Kasumi-1 (cell line): ENCODE measurements at places on chromosomes 3 and 15.

DNA sequence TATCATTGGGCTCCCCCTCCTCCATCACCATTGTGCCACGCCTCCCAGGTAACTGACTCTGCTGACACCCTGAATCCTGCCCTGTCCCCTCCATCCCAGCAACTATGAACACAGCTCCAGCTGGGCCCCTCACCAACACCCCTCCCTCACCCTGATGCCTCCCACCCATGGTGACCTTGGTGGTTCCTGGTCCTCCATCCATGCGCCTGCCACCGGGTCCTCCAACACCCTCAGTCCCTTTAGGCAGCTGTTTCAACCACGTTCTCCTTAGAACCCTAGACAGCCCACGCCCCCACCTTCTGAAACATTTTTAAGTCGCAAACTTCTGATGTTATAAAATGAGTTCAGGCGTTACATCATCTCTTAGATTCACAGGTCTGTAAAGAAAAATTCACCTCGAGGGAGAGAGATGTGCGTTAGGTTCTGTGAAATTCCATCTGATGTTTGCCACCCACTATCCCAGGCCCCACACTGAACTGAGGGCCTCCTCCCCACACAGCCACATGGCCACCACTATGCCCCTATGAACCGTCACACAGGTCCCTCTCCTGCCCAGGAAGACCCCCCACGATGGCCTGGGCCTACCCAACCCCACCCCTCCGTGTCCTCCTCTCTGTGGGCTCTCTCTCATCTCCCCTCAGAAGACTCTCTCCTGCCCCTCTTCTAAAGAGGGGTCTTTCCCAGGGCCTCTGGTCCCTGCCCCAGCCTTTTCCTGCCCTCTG lies 29.8 kb downstream of the PCSK6 start:
- DNase-seq: no peak

- no peak for DNase-seq
Observed at GRCh38 chr15:41476416-41477048, 17.1 kb upstream of the ITPKA start.

DNA sequence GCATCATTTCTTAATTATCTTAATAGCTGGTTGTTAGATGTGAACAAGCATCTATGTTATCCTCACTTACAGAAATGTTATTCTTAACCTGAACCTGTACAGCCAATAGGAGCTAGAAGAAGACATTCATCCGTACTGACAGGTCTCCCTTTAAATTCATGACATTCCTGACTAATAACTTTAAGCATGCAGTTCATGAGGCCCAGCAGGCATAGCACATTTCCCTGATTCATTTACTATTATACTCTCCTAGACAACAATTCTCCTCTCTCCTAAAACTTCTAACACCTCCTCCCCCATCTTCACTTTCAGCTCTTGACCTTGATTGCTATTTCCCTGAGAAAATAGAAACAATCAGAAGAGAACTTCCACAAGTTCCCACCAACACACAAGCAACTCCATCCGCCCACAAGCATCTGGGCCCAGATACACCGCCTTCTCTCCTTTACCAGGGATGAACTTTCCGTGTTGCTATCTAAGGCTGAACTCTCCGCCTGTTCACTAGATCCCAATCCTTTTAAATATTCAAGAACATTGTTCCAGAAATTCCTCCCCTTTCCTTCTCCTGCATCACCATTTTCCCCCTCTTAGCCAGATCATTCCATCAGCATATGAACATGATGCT lies 62.9 kb upstream of the SPRED1 start:
- DNase-seq: no peak

GRCh38 chr3:132804498-132804897 lies 82.3 kb upstream of the NPHP3 start:
- DNase-seq: no peak

DNA sequence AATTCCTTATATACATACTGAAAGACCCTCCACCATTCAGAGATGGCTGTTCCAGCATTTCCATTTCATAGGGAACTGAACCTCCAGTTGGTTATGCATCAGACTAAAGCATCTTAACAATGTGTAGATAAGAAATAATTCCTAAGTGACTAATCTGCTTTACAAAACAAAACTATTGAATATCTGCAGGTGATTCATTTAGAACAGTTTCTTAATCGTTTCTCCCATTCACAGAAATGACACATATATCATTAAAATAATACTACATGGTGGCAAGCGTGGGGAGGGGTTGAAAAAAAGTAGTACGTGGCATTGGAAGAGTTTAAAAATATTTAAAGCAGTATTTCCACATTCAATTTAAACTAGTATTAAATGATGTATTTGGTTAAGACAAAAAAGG lies 19.5 kb downstream of the COPS2 start:
- no peak for DNase-seq

GRCh38 chr3:4821975-4822374 lies 157.3 kb upstream of the BHLHE40 start:
- DNase-seq: no peak

DNA sequence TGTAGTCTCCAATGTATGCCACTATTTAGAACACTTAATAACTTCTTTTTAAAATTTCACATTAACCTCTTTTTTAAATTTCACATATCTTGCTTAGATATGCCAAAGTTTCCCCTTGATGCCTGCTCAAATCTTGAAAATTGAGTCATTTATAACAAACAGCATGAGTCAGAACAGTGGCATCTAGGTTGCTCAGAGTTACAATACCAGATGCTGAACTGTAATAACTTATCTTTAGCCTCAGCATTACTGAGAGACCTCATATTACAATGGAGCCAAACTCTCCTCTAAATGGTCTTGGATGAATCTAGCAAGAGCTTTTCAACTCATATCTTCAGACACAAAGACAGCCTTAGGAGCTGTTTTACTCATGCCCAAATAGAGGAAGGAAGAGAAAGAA lies 439.3 kb upstream of the ARPP21 start:
- DNase-seq: peak; percentile 46

GRCh38 chr3:66795365-66795764 lies 202.7 kb upstream of the KBTBD8 start:
- DNase-seq: no peak

- no peak for DNase-seq
Observed at GRCh38 chr3:109339197-109339596, 1.9 kb upstream of the DPPA4 start.

- DNase-seq: no peak
Observed at GRCh38 chr3:40200692-40201316, 108.7 kb upstream of the EIF1B start.

DNA sequence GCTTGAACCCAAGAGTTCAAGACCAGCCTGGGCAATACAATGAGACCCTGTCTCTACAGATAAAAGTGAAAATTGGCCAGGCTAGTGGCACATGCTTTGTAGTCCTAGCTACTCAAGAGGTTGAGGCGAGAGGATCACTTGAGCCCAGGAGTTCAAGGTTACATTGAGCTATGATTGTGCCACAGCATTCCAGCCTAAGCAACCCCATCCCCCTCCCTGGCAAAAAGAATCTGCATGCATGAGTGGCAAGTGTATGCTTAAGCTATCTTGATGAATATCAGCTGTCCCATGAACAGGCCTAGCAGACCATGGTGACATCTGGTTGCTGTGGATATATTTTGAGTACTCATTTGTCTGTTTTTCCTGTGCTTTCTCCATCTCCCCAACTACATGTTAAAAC lies 4.7 kb downstream of the ATRIP start:
- no peak for DNase-seq

- DNase-seq: no peak
Observed at GRCh38 chr3:150656316-150656715, 47.4 kb downstream of the ERICH6 start.

DNA sequence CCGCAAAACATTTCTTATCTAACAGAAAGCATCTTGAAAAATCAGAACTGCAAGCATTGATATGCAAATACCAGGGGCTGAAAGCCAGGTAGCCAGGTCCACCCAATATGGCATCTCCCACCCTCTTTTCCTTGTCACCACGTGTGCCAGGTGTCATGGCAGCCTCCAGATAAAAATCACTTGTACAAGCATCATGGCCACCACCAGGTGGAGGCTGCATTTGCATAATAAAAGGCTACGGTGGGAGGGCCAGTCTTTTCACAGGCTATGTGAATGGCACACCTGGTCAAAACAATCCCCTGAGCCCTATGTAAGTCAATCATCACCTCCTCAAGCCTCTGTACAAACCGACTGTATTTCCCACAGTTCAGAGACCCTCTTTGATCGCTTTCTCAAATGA lies 1233.1 kb upstream of the ALCAM start:
- no peak for DNase-seq

- peak; percentile 18 for DNase-seq
Observed at GRCh38 chr15:71448688-71449114, 333.4 kb downstream of the THSD4 start.

GRCh38 chr15:35305946-35306345 lies 220.9 kb upstream of the NANOGP8 start:
- no peak for DNase-seq

DNA sequence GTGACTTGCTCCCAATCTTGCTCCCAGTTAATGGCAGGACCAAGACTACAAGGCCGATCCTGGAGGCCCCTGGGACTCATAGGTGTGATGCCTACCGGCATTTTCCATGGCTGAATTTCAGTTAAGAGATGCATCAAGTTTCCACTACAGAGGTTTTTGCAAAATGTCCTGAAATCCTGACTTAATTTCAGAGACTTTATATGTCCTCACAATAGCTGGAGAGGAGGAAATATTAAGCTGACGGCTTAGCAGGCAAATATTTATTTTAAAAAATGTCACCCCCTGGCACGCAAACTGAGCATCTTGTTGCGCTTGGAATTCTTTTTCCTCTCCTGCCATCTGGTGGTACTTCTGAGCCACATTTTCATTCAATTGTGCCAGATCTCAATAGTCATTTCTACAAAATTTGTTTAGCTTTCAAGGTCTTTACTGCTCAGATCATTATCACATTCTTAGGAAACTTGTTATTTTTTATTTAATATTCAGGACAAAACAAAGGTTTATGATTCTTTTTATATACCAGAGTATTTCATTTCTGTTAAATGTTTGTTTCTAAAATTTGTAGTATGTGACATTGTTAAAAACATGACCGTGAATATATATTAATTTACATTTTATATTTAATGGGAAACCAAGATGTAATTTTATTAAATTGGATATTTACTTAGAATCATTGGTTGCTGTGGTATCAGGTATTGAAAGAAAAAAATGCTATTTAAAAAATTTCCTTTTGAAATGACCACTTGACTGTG lies 189.2 kb upstream of the THRB start:
- DNase-seq: peak; percentile 77

- no peak for DNase-seq
Observed at GRCh38 chr15:36805278-36805677, 225.9 kb downstream of the CDIN1 start.

DNA sequence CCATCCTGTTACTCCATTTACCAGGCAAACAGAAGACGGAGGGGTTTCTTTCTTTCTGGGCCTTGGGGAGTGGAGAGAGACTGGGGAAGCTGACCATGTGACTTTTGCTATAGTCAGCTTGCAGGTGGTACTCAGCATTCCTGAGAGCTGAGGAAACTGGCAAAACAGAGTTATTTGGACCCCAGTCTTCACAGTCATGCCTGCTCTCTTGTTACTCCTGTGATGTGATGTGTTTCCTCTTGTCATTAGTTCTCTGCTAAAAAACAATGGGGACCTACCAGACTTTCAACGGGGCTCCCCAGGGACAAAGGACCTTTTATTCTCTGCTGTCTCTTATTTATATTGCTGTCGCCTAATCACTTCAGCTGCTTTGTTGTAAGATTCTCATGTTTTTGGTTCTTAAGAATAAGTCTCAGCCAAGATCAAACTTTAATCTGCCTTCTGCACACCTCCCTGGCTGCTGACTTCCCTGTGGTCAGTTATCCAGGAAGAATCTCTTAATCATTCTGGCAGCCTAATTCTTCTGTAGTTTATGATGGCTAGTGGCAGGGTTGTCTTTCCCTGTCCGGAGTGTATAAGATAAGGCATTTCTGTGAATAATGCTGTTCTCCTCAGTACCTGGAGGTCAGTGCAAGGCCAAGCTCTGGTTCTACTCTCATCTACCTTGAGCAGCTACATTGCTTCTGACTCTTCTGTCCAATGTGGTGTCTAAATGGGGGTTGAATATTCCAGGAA lies 8.8 kb downstream of the STARD9 start:
- no peak for DNase-seq

- no peak for DNase-seq
Observed at GRCh38 chr15:34279368-34279767, 54.6 kb downstream of the EMC4 start.

DNA sequence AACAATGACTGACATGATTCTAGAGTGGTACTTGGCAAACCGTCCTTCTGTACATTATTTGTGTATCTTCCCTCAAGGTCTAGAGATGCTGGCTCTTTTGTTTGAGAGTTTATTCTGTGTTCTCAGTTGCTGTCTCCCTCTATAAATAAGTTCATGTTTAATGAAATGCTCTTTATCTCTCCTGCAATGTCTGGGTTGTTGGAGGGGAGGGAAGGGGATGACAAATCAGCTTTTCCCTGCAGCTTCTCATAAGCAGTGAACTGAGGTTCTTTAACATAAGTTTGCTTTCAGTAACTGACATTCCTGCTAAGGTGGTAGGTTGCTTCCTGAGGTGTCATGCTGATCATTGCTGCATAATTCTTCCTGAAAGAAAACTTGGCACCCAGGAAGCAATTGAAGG lies 21.8 kb downstream of the ITPR1 start:
- no peak for DNase-seq

DNA sequence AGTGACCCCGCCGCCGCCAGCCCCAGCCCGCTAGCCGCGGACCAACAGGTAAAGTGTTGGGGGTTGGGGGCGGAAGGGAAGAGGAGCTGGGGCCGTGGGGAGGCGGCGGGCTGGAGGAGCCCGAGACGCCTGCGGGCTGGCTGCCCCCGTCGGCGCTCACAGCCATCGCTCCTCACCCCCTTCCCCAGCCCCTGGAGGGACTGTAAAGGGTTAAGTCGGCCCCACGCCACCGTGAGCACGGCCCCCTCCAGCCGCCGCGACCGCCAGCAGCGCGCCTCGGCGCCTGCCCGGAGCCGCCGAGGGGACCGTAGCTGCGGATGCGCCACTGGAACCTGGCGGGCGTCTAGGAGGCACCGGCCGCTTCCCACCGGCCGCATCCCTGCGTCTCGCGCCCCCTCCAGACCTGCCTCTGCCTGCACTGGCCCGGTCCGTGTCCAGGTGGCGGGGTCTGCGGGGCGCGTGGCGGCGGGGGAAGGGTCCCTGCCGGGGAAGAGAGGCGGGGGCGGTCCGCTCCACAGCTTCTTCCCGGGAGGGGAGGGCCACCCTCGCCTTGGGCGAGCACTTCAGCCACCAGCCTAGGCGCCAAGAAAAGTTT lies 522 bp downstream of the MED12L start:
- DNase-seq: no peak

- no peak for DNase-seq
Observed at GRCh38 chr3:24937228-24937627, 442.6 kb upstream of the THRB start.

GRCh38 chr3:152628496-152628895 lies 206.4 kb upstream of the P2RY1 start:
- no peak for DNase-seq

- DNase-seq: no peak
Observed at GRCh38 chr3:65231544-65231943, 543.7 kb upstream of the ADAMTS9 start.

DNA sequence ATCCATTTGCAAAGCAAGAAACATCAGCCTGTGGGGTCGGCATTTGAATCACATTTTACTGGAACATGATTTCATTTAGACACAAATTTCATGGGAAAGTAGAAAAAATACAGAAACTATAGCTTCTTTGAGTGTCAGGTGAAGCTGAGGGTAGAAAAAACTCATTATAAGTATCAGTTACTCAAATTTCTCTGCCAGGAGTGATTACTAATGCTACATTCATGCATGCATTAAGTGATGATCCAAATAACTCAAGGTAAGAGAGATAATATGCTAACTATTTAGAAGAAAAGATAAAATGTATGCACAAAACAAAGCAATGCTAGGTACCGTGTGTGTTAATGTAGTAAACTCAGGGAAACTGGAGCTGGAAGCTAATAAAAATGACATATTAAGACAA lies 406.0 kb downstream of the GAP43 start:
- DNase-seq: no peak

GRCh38 chr3:134621854-134622253 lies 29.0 kb downstream of the KY start:
- DNase-seq: no peak
